Activated naive CD4-positive, alpha-beta T cell treated with anti-CD3 and anti-CD28 coated beads, Interleukin-2, amount 10 ng/mL, durations not matched to agents 5 hours and 36 hours (primary cell): ENCODE measurements at places on chromosomes 7 and 10. TPM values are rescaled to one million over a fixed set of nuclear protein-coding genes. Genes with fewer than 3 reads are reported as not detected.

The SEMA3C gene
- not detected for total RNA-seq

The PAX4 gene
- not detected for total RNA-seq

The GATA3 gene
- total RNA-seq, result 55.4 TPM

The DRGX gene
- not detected for total RNA-seq

The SPDYE18 gene
- total RNA-seq, result 0.77 TPM

The CCL26 gene
- total RNA-seq, result not detected

The CARD11 gene
- 134 TPM for total RNA-seq

The MLXIPL gene
- not detected for total RNA-seq

The PRF1 gene
- 63.5 TPM for total RNA-seq
